ENCODE measurements at places on chromosomes 5 and 9. TPM values are rescaled to one million over a fixed set of nuclear protein-coding genes. Genes with fewer than 3 reads are reported as not detected.

Gene DMRTA1
- 10.7 TPM for total RNA-seq

Gene KIAA1958
- total RNA-seq = 6.2 TPM

Gene CSF1R
- total RNA-seq = 35.2 TPM

Gene ANKDD1B
- 0.51 TPM for total RNA-seq

Gene TIGD6
- 2.6 TPM for total RNA-seq

Gene IL31RA
- not detected for total RNA-seq

Data from subcutaneous adipose tissue (tissue), 4 donors.